Left ventricle myocardium inferior (tissue), 1 donor: ENCODE measurements at places on chromosomes 3 and 15. TPM values are rescaled to one million over a fixed set of nuclear protein-coding genes. Genes with fewer than 3 reads are reported as not detected.

DNA sequence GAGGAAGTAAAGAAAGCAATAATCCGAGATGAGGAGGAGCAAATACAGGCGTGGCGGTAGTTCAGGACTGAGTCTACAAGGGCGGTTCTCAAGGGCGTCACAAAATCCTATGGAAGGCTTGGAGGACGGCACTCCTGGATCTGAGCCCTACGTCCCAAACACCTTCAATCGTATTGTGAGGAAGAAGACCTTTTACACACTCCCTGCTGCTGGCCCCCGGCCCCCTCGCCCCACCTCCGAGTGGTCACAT lies 747 bp downstream of the PLD1 start:
- H3K4me3 ChIP-seq = peak overlapping the region; percentile 85
- H3K4me1 ChIP-seq = peaks cover 51% of the 10 kb centered on the region
- DNase-seq = no peak
- H3K27me3 ChIP-seq = no peaks in the 10 kb centered on the region
- peak overlapping the region; percentile 97 for H3K27ac ChIP-seq

- peaks cover 9% of the 10 kb centered on the region for H3K4me1 ChIP-seq
- no peak for DNase-seq
Measured at GRCh38 chr3:120477781-120478180, 27.0 kb upstream of the FSTL1 start.

DNA sequence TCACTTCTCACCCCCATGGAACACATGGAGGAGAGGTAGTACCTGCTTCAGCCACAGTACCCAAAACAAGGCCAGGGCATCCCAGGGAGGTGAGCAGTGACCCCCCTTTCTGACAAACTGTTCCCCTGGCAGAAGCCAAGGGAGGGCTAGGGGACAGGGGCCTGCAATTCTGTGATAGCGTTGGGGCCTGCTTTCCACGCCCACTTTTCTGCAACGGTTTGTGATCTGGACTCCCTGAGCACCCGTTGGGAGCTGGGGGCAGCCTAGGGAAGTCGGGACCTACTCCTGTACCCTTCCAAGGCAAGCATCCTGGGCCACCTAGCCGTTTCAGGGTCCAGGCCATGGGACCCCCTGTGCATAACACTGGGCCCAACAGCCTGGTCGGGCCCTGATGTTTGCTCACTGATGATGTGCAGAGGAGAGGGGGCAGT lies 996 bp upstream of the DNAJA4 start:
- H3K4me1 ChIP-seq = peaks cover 33% of the 10 kb centered on the region
- H3K36me3 ChIP-seq = no peaks in the 10 kb centered on the region
- H3K27ac ChIP-seq = no peak overlapping the region
- H3K27me3 ChIP-seq = no peaks in the 10 kb centered on the region
- no peak for DNase-seq

- peak; percentile 59 for DNase-seq
- no peak overlapping the region for H3K4me3 ChIP-seq
Measured at GRCh38 chr3:8482960-8483665, 18.5 kb upstream of the LMCD1 start.

GRCh38 chr3:49351521-49352011 lies 6.6 kb downstream of the GPX1 start:
- H3K36me3 ChIP-seq = peaks cover 12% of the 10 kb centered on the region
- H3K4me3 ChIP-seq = no peak overlapping the region
- H3K27ac ChIP-seq = peak overlapping the region; percentile 55

Gene LRRIQ4
- not detected for total RNA-seq

DNA sequence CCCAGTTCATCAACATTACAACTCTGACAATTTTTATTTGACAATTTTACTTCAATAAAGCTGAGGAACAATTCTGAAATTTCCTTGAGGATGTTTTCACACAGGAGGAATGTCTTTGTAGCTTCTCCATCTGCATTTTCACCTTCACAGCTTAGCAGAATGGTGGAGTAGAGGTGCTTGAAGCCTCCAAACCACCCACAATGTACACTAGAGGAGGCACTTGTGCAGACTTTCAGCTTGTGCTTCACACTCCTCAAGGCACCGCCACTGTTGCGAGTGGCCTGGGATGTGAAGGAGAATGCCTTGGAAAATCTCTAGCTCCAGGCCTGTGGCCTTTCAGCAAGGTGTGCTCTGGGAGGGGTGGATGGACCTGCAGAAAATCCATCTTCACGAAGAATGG lies 181.9 kb downstream of the EPHB1 start:
- H3K36me3 ChIP-seq = no peaks in the 10 kb centered on the region
- H3K27me3 ChIP-seq = no peaks in the 10 kb centered on the region
- no peak for DNase-seq

- H3K4me3 ChIP-seq = no peak overlapping the region
- no peaks in the 10 kb centered on the region for H3K36me3 ChIP-seq
- peaks cover 10% of the 10 kb centered on the region for H3K27me3 ChIP-seq
- no peak overlapping the region for H3K27ac ChIP-seq
- no peak for DNase-seq
- no peaks in the 10 kb centered on the region for H3K4me1 ChIP-seq
Measured at GRCh38 chr15:27268923-27269322, 297.9 kb downstream of the GABRG3 start.

GRCh38 chr15:89845305-89845893 lies 30.7 kb upstream of the ANPEP start:
- no peak overlapping the region for H3K27ac ChIP-seq
- H3K27me3 ChIP-seq = no peaks in the 10 kb centered on the region
- H3K4me3 ChIP-seq = no peak overlapping the region
- H3K36me3 ChIP-seq = peaks cover 34% of the 10 kb centered on the region
- DNase-seq = no peak

Gene ATP2B2
- not detected for total RNA-seq

GRCh38 chr15:61275901-61276300 lies 46.8 kb upstream of the RORA start:
- peaks cover 38% of the 10 kb centered on the region for H3K27me3 ChIP-seq
- no peaks in the 10 kb centered on the region for H3K36me3 ChIP-seq
- peaks cover 7% of the 10 kb centered on the region for H3K4me1 ChIP-seq
- no peak overlapping the region for H3K4me3 ChIP-seq
- no peak for DNase-seq
- H3K27ac ChIP-seq = no peak overlapping the region
